ENCODE measurements at places on chromosomes 1 and 21.

- no peak for DNase-seq
Observed at GRCh38 chr1:157399984-157400382, 152.3 kb downstream of the FCRL5 start.

GRCh38 chr1:244280859-244281258 is 170.8 kb downstream of the ADSS2 start:
- DNase-seq: no peak

DNA sequence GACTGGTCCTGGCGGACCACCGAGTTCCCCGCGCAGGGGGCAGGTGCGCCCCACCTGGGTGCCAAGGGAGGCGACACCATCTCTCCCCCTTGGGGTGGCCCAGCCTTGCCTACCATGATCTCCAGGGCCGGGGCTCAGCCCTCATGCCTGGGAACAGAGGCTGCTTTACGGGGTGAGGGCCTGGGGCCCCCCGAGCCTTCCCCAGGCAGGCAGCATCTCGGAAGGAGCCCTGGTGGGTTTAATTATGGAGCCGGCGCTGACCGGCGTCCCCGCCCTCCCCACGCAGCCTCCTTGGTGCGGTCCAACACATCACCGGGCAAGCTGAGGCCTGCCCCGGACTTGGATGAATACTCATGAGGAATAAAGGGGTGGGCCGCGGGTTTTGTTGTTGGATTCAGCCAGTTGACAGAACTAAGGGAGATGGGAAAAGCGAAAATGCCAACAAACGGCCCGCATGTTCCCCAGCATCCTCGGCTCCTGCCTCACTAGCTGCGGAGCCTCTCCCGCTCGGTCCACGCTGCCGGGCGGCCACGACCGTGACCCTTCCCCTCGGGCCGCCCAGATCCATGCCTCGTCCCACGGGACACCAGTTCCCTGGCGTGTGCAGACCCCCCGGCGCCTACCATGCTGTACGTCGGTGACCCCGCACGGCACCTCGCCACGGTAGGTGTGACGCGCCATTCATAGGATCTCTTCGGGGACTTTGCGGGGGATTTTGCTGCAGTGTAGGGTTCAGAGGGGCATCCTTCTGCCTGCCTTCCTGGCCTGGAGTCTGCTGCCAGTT is 38.2 kb downstream of the TP73 start:
- DNase-seq: no peak

- no peak for DNase-seq
Observed at GRCh38 chr1:153366261-153366660, 8.6 kb downstream of the S100A9 start.

DNA sequence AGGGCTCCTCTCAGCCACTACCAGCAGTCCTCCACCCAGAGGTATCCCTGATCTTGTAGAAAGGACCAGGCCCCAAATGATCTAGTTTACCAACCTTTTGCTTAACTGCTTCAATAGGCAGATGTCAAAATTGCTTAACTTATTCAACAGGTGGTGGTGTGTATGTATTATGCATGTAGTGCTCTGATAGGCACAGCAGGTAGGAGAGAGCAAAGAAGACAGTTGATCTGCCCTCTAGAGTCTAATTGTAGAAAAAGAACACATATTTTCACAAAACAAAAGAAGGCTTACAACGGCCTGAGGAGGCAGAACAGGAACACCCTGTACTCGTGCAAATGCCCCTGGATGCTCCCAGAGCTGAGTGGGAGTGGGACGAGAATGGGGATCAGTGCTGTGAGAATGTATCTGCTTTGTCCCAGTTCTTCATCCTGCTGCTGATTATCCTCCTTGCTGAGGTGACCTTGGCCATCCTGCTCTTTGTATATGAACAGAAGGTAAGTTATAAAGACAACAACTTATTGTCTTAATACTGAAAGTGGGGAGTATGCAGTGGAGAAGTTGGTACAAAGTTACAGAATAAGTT is 21.1 kb downstream of the CD53 start:
- DNase-seq: no peak

DNA sequence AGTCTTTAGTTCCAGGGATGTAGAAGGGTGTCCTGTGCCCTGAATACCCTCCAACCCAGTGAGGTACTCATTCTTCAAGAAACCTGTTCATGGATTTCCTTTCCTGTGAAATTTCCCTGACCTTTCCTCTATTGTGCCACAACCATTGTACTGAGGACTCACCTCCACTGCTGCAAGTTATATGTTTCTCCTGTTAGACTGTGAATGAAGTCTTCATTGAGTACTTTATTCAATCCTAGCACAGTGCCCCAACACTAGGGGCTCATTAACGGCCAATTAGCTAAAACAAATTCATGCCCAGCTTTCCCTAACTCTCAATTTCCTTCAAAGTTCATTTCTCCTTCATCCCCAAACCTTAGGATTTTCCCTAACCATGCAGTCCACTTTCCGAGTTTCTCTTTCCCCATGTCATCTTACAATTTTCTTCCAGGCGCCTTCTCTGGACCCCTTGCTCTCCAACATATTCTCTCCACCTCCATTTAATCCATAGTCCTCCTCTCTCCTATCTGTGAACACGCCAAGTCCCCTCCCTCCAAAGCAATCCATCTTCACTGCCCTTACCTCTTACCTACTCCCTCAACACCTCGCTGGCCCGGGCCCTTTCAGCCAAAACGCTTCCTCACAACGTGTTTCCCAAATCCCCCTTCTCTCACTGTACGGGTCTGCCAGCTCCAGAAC is 1.3 kb downstream of the TRIM33 start:
- DNase-seq: no peak

DNA sequence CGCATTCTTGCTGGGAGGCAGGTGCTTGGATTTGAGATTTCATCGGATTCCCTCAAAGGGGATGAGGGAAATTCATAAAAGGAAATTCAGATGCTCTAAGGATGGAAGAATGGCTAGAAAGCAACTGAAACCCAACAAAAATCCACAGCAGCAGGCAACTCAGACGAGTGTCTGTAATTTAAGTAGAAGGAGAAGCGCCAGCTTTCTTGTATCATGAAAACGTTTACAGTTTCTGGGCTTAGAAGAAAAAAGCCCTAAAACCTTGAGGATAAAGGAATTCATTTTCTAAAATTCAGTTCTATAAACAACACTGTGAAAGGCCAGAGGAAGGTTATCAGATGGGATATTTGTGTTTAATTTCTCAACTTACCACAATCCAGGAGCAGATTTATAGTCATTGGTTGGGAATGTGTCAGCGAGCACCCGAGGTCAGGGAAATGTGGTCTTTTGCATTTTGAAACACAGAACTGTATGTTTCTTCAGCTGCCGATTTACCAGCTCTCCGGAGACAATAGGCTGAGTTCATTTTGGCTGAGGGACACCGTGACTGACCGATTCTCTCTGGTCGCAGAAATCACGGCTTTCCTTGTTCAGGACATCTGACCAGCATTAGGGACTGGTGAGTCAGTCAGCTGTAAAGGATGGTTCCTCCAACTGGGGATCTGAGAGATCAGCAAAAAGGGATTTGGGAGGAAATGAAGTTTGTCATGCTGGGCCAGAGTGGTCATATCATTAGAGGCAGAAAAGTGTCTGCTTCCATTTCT is 111.6 kb upstream of the ERRFI1 start:
- DNase-seq: no peak

- no peak for DNase-seq
Observed at GRCh38 chr1:185531838-185532237, 202.4 kb upstream of the HMCN1 start.

GRCh38 chr1:161725908-161726472 is 4.6 kb downstream of the FCRLB start:
- DNase-seq: peak; percentile 45

- DNase-seq: no peak
Observed at GRCh38 chr1:80675454-80675853, 1125.3 kb upstream of the ADGRL2 start.

GRCh38 chr1:202562444-202563060 is 147.7 kb downstream of the SYT2 start:
- DNase-seq: no peak

- no peak for DNase-seq
Observed at GRCh38 chr1:155007251-155007828, 4.7 kb downstream of the ZBTB7B start.

- DNase-seq: no peak
Observed at GRCh38 chr1:203584035-203584434, 42.6 kb upstream of the ATP2B4 start.

GRCh38 chr1:82867781-82868180 is 1067.0 kb downstream of the ADGRL2 start:
- no peak for DNase-seq

GRCh38 chr1:47756006-47756405 is 241.2 kb downstream of the TRABD2B start:
- no peak for DNase-seq

DNA sequence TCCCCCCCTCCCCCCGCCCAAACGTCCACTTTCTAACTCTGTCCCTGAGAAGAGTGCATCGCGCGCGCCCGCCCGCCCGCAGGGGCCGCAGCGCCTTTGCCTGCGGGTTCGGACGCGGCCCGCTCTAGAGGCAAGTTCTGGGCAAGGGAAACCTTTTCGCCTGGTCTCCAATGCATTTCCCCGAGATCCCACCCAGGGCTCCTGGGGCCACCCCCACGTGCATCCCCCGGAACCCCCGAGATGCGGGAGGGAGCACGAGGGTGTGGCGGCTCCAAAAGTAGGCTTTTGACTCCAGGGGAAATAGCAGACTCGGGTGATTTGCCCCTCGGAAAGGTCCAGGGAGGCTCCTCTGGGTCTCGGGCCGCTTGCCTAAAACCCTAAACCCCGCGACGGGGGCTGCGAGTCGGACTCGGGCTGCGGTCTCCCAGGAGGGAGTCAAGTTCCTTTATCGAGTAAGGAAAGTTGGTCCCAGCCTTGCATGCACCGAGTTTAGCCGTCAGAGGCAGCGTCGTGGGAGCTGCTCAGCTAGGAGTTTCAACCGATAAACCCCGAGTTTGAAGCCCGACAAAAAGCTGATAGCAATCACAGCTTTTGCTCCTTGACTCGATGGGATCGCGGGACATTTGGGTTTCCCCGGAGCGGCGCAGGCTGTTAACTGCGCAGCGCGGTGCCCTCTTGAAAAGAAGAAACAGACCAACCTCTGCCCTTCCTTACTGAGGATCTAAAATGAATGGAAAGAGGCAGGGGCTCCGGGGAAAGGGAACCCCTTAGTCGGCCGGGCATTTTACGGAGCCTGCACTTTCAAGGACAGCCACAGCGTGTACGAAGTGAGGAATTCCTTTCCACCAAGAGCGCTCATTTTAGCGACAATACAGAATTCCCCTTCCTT is 158.1 kb downstream of the RUNX1 start:
- no peak for DNase-seq

GRCh38 chr1:212467843-212468482 is 35.2 kb downstream of the NENF start:
- DNase-seq: no peak

DNA sequence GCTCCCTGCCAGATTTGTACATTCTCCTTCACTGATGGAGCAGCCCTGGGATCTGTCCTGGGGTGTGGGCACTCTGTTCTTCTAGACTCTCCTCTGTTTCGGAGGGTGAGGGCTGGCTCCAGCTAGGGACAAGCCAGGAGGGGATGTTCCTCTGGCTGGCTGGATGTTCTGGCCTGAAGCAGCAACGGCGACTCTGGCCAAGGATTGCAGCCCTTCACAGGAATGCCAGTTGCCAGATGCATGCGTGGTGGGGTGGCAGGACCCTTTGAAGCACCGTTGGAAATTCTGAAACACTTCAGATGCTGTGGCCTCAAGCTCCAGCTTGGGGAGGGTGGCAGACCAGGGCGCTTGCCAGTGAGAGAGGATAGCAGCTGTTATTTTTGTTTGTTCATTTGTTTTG is 210.9 kb downstream of the TRABD2B start:
- DNase-seq: no peak

GRCh38 chr1:48196237-48196636 is 26.3 kb upstream of the SLC5A9 start:
- no peak for DNase-seq

- no peak for DNase-seq
Observed at GRCh38 chr1:157978586-157979403, 14.7 kb upstream of the KIRREL1 start.

- no peak for DNase-seq
Observed at GRCh38 chr1:226411619-226412018, 3.7 kb upstream of the PARP1 start.

DNA sequence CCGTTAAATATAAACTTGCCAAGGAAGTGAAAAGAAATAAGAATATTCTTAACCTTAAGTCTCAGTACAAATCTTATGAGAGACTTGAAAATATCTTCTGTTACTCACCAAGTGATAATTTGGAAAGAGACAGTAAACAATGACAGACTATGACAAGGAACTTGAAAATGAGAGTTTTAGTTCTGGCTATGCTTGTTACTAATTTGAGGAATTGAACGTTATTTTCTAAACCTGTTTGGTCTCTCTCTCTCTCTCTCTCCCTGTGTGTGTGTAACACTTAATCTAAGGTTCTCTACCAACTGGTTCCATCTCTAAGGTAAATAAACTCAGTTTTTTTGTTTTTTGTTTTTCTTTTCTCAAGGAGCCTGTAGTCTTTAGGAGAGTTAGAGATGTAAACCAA is 161.8 kb downstream of the AMY1C start:
- DNase-seq: no peak

DNA sequence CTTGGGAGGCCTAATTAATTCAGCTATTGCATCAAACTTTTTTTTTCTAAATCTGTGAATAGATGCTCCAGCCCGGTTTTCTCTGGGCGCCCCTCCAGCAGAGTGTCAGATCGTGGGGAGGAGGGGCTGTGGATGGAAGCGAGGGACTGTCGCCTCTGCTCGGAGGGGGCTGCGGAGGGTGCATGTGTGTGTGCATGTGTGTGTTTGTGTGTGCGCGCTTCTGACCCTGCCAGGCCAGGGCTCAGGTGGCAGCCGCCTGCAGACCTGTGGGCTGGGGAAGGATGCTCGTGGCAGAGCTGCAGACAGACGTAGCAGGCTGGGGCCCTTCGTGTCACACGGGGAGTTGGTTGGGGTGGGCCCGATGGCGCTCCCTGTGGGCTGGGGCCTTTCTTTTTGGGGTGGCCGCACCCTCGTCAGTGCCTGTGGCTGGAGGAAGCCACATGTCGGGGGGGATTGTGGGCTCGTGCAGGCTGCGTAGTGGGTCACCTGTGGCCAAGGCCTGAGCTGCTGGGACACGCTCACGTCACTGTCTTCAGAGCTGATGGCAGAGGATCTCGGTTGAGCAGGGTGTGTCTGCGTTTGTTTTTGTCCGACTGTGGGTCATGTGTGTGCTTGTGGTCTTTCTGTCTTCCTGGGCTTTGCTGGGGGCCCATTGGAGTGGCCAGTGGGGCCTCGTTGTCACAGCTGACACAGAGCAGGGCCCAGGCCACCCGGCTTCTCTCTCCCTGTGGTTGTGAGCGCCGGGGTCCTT is 2.8 kb downstream of the SKI start:
- peak; percentile 49 for DNase-seq

Measured in CD4-positive, CD25-positive, alpha-beta regulatory T cell (primary cell).